ENCODE measurements at places on chromosomes 12 and 14.

DNA sequence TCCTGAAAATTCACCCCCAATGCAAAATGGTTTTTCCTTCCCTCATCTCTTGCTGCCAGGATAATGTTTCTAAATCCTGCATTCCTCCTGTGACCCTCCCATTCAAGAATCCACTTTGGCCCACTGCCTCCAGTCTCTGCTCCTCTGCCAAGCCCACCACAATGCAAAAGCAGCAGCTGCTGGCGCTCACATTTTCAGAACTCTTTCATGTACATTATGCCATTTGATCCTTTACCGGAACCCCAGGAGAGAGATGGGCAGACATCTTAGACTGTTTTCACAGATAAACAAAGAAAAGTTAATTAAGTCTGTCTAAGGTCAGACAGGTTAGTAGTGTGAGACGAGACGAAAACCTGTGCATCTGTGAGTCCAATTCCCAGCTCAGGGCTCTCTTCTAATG, 12.9 kb downstream of the LRIG3 start:
- DNase-seq, result no peak

DNA sequence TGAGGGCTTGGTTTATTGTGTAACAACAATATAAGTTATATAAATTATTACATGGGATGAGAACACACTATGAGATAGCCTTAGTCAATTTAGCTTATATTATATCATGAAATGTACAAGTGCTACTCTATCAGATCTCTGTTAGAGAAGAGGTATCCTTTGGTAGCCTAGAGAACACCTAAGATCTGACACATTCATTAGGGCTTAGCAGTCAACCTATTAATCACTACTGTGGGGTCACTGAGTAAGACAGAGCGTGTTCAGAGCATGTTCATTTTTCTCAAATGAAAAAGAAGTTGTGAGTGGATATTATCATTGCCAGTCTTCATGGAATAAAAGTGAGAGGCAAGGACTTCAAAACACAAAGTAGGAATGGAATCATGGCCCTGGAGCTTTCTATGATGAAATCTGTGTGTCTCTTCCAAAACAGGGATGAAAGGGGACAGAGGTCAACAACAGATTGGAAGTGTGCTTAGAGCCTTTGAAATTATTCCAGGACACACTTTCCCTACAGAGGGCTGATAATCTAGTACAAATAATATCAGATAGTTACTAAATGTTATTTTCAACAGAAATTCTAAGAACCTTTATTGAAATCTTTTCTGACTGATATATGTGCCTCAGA, 114.3 kb downstream of the SLC16A7 start:
- DNase-seq, result no peak

GRCh38 chr14:82009993-82010392, 476.3 kb upstream of the SEL1L start:
- no peak for DNase-seq

DNA sequence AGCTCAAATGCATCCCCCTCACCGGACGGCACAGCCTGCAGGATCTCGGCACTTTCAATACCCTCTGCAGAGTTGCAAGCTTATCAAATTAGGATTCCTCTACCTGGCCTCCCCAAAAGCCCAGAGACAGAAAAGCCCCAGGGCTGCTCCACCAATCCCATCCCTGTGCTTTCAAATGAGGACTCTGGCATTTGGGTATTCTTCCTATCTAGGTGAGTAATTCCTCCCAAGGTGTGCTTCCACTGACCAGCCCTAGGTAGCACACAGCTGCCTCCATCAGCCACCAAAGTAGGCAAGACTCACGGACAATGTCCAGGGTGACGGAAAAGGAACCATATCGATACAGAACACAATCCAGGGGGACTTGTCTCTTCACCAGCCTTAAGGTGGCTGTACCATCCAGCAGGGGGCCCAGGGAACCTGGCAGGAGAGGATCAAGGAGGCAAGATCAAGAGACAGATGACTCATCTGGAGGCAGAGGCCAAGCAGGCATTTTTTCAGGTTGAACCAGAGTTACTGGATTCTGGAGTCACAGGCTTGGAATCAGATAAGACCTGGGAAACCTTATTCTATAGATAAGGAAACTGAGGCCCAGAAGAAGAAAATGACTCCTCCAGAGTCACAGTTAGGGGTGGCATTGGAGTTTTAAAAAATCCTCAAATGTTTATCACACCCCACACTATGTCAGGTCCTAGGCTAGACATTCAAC, 9.9 kb downstream of the PMEL start:
- peak; percentile 69 for DNase-seq

- DNase-seq, result no peak
These were observed 5.6 kb downstream of the GMFB start for GRCh38 chr14:54483073-54483745.

DNA sequence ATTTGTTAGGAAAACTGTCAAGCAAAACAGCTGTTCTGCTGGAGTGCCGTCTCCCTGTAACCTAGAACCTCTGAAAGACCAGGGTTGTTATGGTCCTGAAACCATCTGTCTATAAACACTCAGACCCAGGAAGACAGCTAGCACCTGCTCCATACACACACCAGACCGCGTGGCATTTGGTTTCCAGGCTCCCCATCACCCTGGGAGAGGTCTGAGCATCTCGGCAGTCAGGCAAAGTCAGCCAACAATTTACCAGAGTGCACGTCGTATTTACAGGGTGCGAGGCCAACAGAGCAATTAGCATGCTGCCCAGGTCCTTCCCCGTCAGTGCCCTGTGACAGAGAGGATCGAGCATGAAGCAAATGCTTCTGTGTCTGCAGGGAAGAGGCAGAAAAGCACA, 272.5 kb downstream of the SLC15A4 start:
- DNase-seq, result no peak

GRCh38 chr14:51165415-51165814, 70.5 kb upstream of the TRIM9 start:
- no peak for DNase-seq

- DNase-seq, result no peak
These were observed 42.6 kb downstream of the TMEM63C start for GRCh38 chr14:77224212-77224611.

GRCh38 chr12:120818416-120818815, 85.7 kb downstream of the SPPL3 start:
- DNase-seq, result no peak

GRCh38 chr12:12116677-12117076, 45.9 kb downstream of the BCL2L14 start:
- no peak for DNase-seq

- no peak for DNase-seq
These were observed 40.3 kb upstream of the RGS6 start for GRCh38 chr14:71891970-71892369.

Data from hematopoietic multipotent progenitor cell treated with erythropoietin and hydrocortisone succinate and interleukin-3 and kit ligand, for 17 days (in vitro differentiated cells).